ENCODE measurements at places on chromosomes 12 and 14.

DNA sequence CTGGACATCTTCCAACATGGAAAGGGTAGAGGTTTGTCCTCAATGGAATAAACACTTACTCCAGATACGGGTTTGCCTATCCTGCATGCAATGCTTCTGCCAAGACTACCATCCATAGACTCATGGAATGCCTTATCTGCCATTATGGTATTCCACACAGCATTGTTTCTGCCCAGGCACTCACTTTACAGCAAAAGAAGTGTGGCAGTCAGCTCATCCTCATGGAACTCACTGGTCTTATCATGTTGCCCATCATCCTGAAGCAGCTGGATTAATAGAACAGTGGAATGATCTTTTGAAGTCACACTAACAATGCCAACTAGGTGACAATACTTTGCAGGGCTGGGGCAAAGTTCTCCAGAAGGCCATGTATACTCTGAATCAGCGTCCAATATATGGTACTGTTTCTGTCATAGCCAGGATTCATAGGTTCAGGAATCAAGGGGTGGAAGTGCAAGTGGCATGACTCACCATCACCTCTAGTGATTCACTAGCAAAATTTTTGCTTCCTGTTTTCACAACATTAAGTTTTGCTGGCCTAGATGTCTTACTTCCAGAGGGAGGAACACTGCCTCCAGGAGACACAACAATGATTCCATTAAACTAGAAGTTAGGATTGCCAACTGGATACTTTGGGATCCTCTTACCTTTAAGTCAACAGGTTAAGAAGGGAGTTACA, 140.4 kb downstream of the SLC35F4 start:
- no peak for DNase-seq

- DNase-seq = no peak
These were observed 163.6 kb upstream of the DYRK2 start for GRCh38 chr12:67484791-67485480.

- no peak for DNase-seq
These were observed 14.1 kb upstream of the MIS18BP1 start for GRCh38 chr14:45267071-45267470.

DNA sequence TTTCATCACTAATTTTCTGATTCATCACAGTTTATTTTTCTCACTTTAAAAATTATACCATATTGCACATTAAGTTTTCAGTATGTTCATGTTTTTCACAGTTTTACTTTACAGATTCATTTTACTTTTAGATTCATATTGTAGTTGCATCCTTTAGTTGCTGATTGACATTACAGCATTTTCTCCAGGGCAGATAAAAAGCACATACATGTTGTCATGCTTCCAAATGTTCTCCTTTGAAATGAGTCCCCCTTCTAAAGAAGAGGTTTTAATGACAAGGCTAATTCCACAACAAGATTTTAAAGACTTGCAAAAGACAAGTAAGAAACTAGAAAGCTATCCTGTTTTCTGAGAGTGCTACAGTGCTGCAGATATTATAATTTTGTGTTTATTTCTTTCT, 72.1 kb upstream of the RASSF8 start:
- DNase-seq = no peak

- DNase-seq = no peak
These were observed 189.6 kb upstream of the RPL10L start for GRCh38 chr14:46840944-46841720.

DNA sequence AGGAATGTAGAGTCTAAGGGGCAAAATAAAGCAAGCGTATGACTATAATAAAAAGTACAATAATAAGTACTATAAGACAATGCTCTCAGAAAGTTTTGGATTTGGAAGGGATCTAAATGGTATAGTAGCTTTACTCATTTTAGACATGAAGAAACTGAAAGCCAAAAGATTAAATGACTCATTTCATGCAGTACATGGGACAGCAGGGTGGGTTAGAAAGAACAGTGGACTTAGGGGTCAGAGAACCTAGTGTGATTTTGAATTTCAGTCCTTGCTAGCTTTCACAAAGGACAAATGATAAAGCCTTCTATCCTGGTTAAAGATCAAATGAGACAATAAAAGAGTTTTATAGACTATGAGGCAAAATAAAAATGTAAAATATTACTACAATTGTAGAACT, 6.8 kb upstream of the LEMD3 start:
- DNase-seq = no peak

- DNase-seq = peak; percentile 75
These were observed 896 bp downstream of the EIF5 start for GRCh38 chr14:103334644-103335622.

GRCh38 chr12:21305661-21306060, 29.1 kb downstream of the SLCO1A2 start:
- no peak for DNase-seq

DNA sequence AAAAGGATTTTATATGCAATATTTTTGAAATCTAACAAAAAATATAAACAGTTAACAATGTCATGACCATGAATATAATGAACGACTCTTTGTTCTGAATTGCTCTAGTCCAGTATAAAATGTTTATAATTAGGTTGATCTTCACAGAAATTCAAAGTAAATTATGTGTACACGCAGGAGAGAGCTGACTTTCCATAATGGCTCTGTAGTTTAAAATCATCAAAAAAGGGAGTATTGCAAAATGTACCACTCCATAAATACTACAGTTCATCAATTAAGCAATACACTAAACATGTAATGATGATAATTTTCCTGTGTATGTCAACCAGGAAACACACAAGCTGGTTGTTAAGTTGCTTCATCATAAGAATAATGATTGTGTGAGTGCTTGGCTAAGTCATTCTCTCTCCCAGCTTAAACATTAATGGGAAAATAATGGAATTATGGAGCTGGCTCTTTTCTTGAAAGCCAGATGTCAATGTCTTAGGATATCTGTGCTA, 189.5 kb upstream of the PLEKHG7 start:
- DNase-seq = no peak

DNA sequence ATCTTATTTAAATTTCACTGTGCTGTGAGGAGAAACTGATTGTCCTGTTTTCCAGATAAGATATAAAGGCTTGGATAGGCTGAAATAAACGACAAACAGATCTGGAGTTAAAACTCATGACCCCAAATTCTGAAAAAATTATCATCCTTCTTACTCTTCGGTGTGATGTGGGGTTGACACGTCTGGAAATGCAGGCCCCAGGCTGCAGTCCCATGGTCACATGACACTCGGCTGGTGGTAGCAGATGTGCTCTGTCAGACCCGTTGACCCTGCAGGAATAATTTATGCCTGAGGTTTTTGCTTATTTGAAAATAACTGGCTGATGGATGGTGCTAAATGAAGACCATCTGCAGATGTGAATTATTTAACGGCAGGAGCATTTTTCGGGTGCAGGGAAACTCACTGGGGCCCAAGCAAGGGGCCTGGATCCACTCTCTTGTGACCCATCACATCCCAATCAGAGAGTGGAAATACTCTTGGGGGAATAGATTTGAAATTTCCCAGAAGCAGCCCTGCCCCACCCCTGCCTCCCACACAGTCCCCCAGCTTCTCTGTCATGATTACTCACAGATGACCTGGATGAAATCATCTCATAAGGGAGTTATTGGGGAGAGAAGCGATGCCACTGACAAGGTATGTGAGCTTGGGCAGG, 47.7 kb upstream of the CMKLR1 start:
- DNase-seq = no peak

- no peak for DNase-seq
These were observed 30.2 kb downstream of the ACTN1 start for GRCh38 chr14:68948686-68949600.

DNA sequence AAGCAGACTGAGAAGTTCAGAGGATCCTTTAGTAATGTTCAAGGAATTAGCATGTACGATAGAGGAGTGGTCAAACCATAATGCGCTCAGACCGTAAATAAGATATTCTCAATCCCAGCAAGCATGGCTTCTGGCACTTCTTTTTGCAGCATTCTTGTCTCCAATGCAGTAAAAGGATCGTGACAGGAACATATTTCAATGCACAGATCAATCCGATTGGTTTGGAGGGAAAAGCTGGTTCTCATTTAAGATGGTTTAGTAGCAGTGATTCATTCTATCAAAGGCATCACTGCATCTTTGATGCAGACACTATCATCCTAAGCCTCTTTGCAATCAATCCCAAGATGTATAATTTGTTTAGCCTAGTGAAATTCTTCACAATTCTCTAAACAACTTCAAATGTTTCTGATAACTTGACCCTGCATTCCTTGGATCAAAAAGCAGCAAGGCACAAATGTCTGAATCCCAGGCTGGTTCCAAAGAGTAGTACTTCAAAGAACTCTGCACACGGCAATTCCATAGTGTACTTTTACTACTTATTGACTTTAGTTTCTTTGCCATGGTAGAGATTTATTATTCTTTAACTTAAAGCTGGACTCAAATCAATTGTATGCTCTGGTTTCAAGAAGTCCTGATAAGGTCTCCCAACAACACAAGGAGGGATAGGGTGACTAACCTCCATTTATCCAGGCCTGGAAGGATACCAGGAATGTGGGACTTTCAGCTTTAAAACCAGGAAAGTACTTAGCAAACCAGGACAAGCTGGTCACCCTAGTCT, 96.8 kb upstream of the MDM1 start:
- DNase-seq = no peak

- no peak for DNase-seq
These were observed 511.8 kb upstream of the FOXG1 start for GRCh38 chr14:28254768-28255167.

DNA sequence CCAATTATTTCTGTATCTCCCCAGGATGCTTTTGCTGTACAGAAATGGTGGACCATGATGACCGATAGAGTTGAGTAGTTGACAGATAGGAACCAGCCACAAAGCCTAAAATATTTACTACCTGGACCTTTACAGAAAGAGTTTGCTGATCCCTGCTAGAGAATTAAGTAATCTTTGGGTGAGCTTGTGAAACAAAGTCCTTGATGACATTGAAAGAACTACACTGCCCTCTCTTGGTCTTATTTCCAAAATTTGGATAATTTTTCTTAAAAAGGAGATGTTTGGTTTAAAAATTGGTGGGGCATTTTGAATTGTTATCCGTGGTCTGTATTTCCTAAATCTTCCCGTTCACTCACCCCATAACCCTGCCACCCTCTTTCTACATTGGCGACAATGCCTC, 13.7 kb upstream of the TCTN1 start:
- DNase-seq = peak; percentile 1

GRCh38 chr14:64038841-64039542, 186.2 kb downstream of the SYNE2 start:
- DNase-seq = no peak

DNA sequence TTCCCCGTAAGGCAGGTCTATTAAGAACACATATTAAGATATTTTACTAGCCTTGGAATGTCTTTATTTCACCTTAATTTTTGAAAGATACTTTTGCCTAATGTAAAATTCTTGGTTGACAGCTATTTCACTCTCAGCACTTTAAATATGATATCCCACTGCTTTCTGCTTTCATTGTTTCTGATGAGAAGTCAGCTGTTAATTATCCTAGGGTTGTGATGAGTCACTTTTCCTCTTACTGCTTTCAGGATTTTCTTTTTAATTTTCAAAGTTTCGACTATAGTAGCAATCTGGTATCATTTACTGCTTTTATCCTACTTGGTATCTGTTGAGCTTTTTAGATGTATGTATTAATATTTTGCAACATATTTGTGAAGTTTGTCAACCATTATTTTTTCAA, 578.9 kb upstream of the ATP2B1 start:
- no peak for DNase-seq

DNA sequence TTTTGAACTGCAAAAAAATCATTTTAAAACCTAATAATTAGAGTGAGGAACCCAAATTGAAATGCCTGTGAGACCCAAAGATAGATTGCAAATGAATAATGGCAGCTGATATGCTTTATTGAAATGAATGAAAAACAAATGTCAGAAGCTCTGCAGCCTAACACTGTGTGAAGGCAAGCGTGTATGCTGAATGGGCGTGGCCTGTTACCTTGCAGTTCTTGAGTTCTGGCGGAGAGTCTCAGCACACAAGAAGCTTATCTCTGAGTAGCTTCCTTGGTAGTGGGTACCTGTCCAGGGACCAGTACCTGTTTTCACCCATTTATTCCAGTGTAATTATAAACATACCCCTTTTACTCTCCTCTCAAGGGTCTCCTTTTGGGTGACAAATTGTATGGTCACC, 341.2 kb downstream of the NPAS3 start:
- DNase-seq = no peak

- no peak for DNase-seq
These were observed 432.6 kb upstream of the SYT1 start for GRCh38 chr12:78431931-78432330.
